ENCODE measurements at places on chromosomes 3 and 15.

DNA sequence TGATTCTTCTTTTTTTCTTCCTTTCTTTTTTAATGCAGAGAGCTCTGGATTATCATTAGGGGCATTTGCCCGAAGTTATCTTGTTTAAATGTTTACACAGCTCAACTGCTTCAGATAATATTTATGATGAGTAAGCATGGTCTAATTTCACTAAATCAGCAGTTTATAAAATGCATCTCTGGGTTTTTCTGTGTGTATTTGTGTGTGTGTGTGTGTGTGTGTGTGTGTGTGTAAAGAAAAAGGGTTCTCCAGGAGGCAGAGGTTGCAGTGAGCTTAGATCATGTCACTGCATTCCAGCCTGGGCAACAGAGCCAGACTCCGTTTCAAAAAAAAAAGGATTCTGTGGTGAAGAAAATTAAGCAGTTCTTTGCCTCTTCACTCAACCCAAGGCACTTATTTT, 25.9 kb upstream of the TNFSF10 start:
- no peak for DNase-seq

DNA sequence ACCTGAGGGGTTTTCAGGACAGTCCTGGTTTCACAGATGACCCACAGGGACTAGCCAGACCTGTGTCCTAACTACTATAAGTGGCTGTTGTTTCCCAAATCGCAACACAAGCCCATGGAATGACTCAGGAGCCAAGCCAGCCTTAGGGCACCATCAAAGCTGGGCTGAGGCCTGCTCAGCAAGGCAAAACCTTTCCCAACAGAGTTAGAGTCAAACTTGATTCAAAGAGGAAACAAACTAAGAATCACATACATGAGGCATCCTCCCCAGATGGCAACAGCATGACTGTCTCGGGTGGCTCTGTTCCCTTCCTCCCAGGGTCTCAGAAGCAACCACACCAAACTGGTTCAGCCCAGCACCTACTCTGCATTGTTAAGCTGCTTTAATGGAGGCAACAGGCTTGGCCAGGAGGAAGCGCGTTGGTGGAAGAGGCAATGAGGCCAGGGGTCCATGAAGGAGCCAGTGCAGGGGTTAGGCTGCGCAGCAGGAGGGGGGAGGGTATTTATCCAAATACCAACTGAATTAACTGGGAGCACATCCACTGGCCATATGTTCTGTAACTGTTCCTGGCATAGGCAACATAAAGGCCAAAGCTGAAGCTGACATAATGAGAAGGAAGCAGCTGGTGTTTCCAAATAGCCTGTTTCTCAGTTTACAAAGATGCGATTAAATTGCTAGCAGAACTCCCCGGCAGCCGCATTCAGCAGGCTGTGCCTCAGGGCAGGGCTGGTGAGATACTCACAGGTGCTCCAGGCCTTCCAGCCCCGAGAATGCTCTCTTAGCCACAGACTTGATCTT, 102.4 kb downstream of the LRIG1 start:
- no peak for DNase-seq

DNA sequence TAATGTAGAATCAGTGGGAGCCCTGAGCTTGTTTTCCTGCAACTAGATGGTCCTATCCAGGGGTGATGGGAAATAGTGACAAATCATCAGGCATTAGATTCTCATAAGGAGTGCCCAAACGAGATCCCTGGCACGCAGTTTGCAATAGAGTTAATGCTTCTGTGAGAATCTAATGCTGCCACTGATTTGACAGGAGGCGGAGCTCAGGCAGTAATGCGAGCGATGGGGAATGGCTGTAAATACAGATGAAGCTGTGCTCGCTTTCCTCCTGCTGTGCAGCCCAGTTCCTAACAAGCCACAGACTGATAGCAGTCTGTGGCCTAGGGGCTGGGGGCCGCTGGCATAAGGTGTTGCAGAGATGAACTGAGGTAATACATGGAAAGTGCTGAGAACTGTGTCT, 28.3 kb upstream of the TMEM42 start:
- no peak for DNase-seq

DNA sequence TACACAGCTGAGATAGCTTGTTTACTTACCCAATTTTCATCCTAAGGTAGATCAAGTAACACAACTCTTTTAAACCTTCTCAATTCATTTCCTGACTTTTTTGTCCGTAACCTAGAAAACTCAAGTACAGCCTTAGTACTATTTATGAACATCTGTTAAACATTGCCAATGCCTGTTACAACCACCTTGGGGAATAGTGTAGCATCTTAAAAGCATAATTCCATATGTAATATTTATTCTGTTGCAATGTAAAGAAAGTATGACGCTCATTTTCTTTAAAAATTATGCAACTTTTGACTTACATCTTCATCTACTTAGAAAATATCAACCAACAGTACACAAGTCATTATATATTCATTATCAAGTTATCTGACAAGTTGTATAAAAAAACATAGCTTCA, 54.6 kb downstream of the SUCLG2 start:
- no peak for DNase-seq

GRCh38 chr15:70114221-70114620, 16.5 kb upstream of the TLE3 start:
- no peak for DNase-seq

- no peak for DNase-seq
Measured at GRCh38 chr3:30597131-30597768, 9.2 kb upstream of the TGFBR2 start.

DNA sequence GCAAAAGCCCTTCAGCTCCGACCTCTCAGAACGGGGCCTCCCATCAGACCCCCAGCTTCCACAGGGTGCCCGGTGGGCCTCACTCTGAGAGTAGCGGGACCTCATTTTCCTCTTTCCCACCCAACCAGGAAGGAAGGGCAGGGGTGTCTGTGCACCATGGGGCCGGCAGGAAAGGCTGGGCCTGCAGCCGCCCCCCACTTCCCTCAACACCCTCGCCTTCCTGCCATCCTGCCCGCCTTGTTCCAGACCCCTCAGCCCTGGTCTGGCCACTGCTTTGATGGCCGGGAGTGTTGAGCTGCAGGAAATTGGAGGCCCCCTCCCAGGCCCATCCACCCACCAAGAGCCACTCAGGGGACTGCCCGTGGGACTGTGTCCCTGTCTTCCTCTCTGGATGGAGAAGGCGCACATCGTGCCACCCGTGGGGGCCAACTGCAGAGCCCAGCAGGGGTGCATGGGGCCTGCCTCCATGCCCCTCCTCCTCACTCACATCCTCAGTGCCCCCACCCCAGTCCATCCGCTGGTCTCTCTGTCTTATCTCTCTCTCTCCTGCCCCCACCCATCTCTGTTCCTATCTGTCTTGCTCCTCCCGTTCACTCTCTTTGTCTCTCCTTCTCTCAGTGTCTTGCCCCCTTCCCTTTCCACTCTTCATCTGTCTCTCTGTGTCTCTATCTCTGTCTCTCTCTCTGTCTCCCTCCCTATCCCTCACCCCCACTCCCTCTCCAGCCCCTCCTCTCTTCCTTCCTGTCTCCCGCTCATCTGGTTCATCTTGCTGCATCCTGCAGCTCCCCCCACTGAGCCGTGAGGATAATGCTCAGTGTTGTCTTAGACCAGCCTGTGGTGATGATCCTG, 1.8 kb upstream of the PLXND1 start:
- no peak for DNase-seq

- DNase-seq: no peak
Measured at GRCh38 chr3:186789554-186790260, 6.3 kb downstream of the EIF4A2 start.

- no peak for DNase-seq
Measured at GRCh38 chr15:57969355-57969754, 96.2 kb downstream of the ALDH1A2 start.

DNA sequence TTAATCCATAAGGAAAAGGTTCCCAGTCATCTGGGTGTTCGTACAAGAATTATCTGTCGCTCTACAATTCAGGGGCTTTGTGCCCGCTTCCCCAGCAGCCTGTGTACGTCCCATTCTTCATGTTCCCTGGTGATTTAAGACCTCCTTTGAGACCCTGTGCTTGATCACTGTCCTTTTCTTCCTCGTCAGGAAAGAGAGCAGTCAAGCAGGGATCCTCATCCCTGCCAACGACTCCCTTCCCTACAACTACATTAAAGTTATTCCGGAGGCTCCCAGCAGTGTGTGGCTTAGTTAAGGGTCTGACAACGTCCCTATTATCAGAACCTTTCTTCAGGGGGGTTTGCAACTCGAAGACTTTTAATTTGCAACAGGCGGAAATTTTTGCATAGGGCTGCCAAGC, 175.7 kb downstream of the FOXP1 start:
- DNase-seq: no peak

GRCh38 chr3:196179380-196180308, 31.6 kb downstream of the ZDHHC19 start:
- DNase-seq: peak; percentile 77

DNA sequence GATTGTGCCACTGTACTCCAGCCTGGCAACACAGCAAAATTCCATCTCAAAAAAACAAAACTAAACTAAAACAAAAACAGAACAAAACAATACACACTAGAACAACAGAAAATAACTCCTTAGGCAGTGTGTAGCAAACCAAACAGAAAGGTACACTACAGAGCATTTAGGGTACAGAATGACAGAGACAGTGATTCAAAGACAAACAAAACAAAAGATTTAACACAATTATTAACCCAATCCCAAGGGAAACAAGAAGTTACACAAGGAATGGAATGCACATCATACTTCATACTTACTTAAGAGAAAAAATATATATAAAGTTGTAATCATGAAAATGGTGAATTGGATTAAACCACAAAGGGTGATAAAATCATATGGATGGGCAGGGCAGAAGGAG, 12.9 kb downstream of the SLC25A20 start:
- DNase-seq: no peak

GRCh38 chr3:25259871-25260270, 168.2 kb upstream of the RARB start:
- DNase-seq: no peak

- no peak for DNase-seq
Measured at GRCh38 chr3:20344400-20344959, 158.5 kb upstream of the SGO1 start.

- DNase-seq: no peak
Measured at GRCh38 chr3:20236603-20237002, 50.6 kb upstream of the SGO1 start.

- no peak for DNase-seq
Measured at GRCh38 chr3:172938788-172939187, 188.3 kb downstream of the ECT2 start.

Data from effector memory CD8-positive, alpha-beta T cell (primary cell).